ENCODE measurements at places on chromosomes 7 and 10. TPM values are rescaled to one million over a fixed set of nuclear protein-coding genes. Genes with fewer than 3 reads are reported as not detected.

ITGA8 gene
- total RNA-seq = 0.12 TPM

LIPJ gene
- 0.09 TPM for total RNA-seq

TUBAL3 gene
- not detected for total RNA-seq

AKR1D1 gene
- not detected for total RNA-seq

KCNMA1 gene
- total RNA-seq = 0.82 TPM

CYP3A5 gene
- not detected for total RNA-seq

CFAP70 gene
- total RNA-seq = 0.27 TPM

OR6V1 gene
- not detected for total RNA-seq

NEUROG3 gene
- total RNA-seq = not detected

TLX1 gene
- not detected for total RNA-seq

CFTR gene
- total RNA-seq = not detected

NEURL1 gene
- 0.22 TPM for total RNA-seq

NEBL gene
- total RNA-seq = 0.83 TPM

CFAP58 gene
- 0.35 TPM for total RNA-seq

SYT15B gene
- total RNA-seq = 0.18 TPM

LRRD1 gene
- not detected for total RNA-seq

PIP gene
- total RNA-seq = not detected

HPSE2 gene
- total RNA-seq = not detected

SCIN gene
- 0.69 TPM for total RNA-seq

TCF7L2 gene
- 21.8 TPM for total RNA-seq

MPP7 gene
- 0.73 TPM for total RNA-seq

MSMB gene
- total RNA-seq = not detected

ZEB1 gene
- total RNA-seq = 117 TPM

ZNF853 gene
- 0.21 TPM for total RNA-seq

DPCD gene
- 21.3 TPM for total RNA-seq

EMX2 gene
- total RNA-seq = not detected

GDF2 gene
- not detected for total RNA-seq

CYP26C1 gene
- 2.0 TPM for total RNA-seq

PRSS37 gene
- not detected for total RNA-seq

PURB gene
- total RNA-seq = 25.0 TPM

HOXA4 gene
- total RNA-seq = 8.1 TPM

SUGCT gene
- total RNA-seq = 2.2 TPM

TAC1 gene
- total RNA-seq = not detected

EGR2 gene
- 0.46 TPM for total RNA-seq

LRMDA gene
- 5.1 TPM for total RNA-seq

PAX4 gene
- not detected for total RNA-seq

C10orf90 gene
- not detected for total RNA-seq

DLX6 gene
- not detected for total RNA-seq

MYPN gene
- not detected for total RNA-seq

ADAP1 gene
- total RNA-seq = 0.46 TPM

CUX1 gene
- 45.0 TPM for total RNA-seq

NAT16 gene
- total RNA-seq = not detected

PPP1R3A gene
- not detected for total RNA-seq

OR2A2 gene
- not detected for total RNA-seq

ADAM12 gene
- 0.33 TPM for total RNA-seq

Data from endothelial cell of umbilical vein (primary cell).